Fibroblast of villous mesenchyme (primary cell): ENCODE measurements at places on chromosomes 12 and 14.

GRCh38 chr14:95185033-95185766 is 27.9 kb upstream of the DICER1 start:
- DNase-seq: peak; percentile 92

GRCh38 chr14:29671034-29671433 is 256.6 kb downstream of the PRKD1 start:
- DNase-seq: peak; percentile 12

- DNase-seq: peak; percentile 79
Measured at GRCh38 chr14:71725922-71726579, 206.2 kb upstream of the RGS6 start.

GRCh38 chr12:42631513-42631912 is 42.0 kb upstream of the PRICKLE1 start:
- peak; percentile 41 for DNase-seq

DNA sequence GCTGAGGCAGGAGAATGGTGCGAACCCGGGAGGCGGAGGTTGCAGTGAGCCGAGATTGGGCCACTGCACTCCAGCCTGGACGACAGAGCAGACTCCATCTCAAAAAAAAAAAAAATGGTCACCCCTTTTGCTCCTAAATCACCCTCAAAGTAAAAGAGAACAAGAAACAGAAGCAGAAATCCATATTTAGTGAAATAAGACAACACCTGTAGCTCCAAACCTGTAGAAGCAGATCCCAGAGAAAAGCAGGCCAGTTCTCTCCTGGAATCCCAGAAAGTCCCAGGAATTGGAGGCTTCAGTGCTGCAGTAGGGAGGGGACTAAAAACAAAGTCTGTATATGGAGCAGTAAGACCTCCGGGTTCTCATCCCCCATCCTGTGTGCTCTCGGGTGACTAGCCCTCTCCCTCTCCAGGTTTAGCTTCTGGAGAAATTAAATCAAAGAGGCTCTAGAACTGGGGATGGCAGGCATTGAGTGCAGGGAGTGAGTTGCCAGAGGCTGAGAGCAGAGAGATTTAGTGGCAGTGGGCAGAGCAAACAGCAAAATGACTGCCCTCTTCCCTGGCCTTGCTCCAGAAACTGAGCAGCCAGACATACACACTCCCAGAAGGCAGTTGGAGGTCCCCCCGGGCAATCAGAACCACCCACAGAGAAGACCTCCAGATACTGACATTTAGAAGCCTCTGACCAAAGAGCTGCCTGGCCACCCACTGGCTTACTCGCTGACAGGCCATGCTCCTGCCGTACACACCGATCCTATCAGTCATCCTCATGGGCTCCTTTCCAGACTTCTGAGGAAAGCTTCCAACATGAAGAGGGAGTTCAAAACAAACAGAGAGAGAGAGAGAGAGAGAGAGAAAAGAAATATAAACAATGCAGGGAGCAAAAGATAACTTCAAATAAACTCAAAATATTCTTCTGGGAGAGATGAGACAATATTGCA is 6.3 kb upstream of the MLXIP start:
- DNase-seq: peak; percentile 95

DNA sequence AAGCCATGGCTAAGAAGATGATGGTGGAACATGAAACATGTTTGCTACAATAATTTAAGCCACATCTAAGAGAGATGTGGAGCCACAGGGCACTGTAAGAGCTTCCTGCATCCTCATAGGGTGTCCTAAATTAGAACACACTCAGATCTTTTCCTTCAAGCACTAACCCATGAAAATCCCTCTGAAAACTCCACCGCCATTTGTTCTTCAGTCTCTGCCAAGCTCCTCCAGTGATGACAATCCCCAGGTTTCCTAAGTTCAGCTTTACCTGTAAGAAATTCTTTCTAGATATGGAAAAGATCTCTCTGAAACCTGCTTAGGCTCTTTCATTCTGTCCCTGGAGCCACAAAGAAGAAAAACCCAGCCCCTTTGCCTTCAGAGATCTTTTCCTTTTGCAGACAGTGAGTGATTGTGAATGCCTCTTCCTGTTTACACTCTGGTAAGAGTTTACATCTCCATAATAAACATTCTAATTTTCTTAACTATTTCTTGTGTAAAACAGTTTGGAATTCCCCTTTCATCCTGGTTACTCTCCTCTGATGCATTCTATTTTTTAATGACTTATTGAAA is 907.2 kb downstream of the VRK1 start:
- no peak for DNase-seq
